ENCODE measurements at places on chromosomes 4 and X. TPM values are rescaled to one million over a fixed set of nuclear protein-coding genes. Genes with fewer than 3 reads are reported as not detected.

DNA sequence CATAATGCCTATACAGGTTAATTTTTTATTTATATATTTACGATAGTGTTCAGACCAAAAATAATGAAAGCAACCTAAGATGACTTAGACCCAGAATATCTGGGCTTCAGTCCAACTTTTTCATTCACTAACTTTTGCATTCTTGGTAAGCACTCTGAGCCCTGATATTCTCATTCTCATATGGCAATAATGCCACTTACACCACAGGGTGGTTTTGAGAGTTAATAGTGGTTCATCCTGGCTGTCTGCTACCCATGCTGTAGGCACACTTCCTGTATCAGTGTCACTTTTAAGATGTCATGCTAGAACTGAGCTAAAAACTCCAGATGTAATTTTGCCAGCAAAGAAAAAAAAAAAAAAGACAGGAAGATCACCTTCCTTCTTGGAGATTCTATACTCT, 508.7 kb upstream of the FMR1 start:
- no peak for DNase-seq

DNA sequence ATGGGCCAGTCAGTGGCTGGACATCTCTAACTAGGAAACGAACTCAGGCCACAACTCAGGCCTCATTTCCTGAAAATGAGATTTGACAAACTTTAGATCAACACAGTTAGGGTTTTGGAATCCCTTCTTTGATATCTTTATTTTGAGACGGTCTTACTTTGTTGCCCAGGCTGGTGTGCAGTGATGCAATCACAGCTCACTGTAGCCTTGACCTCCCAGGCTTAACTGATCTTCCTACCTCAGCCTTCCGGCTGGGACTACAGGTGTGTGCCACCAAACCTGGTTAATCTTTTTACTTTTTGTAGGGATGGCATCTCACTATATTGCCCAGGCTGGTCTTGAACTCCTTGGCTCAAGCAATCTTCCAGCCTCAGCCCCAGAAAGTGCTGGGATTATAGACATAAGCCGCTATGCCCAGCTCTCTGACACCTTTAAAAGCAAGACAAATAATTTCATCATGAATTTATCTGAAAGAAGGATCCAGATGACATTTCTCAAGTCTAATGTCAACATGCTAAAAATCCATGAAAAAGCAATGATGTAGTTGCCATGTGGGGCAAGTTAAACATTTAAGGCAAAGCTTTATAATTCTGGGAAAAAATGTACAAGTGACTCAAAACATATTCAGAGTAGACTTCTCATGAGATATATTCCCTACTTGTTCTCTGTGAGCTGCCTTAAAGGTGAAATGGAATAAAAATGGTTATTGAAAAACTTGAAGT, 89.1 kb upstream of the CBR4 start:
- no peak for DNase-seq

GRCh38 chrX:153882557-153882956, 3.4 kb downstream of the L1CAM start:
- DNase-seq = no peak

Gene FMR1NB
- total RNA-seq = not detected

DNA sequence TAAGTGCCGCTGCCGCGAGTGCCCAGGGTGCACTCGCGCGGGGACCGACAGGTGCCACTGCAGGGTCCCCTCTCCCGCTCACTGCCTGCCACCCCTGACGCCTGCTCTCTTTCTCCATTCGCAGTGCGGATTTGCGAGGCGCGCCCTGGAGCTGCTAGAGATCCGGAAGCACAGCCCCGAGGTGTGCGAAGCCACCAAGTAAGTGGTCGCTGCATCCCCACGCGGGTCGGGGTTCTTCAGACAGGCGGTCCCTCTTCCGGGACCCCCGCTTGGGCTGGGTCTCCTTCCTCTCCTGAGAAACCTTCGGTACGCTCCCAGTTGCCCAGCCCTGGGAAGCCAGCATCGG, 547 bp downstream of the GUCY1A1 start:
- DNase-seq = no peak

DNA sequence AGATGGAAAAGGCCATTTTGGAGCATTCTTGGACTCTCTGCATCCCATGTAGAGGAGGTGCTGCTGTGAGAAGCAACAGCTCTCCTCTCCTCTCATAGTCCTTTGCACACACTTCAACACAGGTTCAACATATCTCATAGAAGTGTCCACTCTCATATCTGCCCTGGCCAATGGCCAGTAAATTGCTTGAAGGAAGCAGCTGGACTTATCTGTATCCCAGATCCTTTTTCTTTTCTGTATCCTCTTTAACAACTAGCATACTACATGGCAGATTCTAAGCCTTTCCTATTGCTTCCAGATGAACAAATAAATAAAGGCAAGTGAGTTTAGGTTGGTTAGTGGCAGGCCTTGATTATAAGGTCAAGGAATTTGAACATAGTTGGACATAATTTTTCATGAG, 122.0 kb downstream of the HS6ST2 start:
- no peak for DNase-seq

Gene EDA2R
- 6.5 TPM for total RNA-seq

Gene FGFBP2
- not detected for total RNA-seq

DNA sequence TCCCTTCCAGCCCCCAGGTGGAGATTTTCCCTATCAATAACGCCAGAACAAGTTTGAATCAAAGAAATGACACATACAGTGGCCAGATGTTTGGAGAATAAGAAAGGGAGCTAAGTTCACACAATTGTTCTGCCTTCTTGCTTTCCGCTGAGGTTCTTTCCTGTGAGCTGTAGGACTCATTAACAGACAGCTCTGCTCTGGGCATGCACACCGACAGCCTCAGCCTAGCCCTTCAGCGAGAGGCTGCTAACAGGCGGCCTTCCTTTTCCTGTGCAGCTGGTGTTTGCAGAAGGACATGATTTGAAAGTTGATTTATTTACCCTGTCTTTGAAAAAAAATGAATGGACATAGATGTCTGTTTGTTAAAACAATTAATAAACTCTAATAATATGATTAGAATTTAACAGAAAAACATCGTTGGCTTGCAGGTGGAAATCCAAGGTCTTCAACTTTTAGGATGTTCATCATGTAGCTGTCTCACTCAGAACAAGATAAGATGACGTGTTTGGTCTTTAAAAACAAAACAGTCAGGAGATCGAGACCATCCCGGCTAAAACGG, 183.3 kb downstream of the KDR start:
- no peak for DNase-seq

- peak; percentile 24 for DNase-seq
These were observed 105.5 kb upstream of the OTUD4 start for GRCh38 chr4:145285928-145286327.

DNA sequence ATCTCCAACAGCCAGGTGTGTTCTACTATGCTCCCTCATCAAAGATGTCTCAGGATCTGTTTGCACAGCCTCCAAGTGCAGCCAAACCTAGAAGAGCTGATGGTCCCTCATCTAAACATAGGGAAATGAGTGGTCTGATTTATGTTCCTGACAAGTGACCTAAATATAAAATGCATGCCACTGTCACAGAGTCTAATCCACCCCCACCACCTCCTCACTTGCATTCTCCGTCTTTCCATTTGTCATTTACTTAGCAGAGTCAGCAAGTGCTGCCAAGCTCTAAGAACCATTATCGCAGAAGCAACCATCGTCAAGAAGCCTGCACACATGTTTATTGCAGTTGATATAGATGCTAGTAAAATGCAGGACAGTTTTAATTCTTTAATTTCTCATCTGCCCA, 33.1 kb upstream of the VCX3A start:
- no peak for DNase-seq

DNA sequence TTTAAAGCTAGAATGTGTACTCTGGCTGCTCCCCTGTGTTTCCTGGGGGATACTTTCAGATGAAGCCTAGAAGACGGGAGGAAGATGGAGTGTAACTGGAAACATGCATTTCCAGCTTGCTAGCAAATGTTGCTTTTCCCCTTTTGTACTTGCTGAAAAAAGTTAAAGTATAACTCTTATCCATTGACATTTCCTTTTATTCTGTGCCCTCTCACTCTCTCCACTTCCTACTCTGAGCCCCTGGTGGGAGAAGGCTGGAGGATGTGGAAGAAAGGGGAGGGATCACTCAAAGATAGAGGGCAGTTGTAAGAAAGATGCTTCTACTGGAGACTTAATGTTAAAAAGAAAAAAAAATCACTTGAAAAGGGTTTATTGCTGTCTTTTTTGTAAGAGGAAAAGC, 396.5 kb downstream of the DTHD1 start:
- no peak for DNase-seq

- DNase-seq = no peak
These were observed 41.5 kb downstream of the F8 start for GRCh38 chrX:154981116-154981411.
